Activated CD4-positive, alpha-beta T cell treated with anti-CD3 and anti-CD28 coated beads for 36 hours (primary cell): ENCODE measurements at places on chromosomes 5 and 9.

DNA sequence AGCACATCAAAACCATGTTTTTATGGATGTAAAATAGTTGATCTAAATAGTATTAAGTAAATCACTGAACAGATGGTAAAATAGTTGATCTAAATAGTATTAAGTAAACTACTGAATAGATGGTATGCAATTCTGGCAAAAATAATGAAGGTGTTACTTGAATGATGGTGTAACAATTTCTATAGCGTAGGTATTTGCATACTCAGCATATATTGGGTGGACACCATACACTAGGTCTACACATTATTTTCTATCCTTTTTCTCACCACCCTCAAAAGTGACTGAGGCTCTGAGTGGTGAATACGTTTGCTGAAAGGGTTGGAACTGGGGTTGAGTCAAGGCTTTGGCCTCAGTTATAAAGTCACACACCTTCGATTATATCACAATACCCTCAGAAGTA lies 81.3 kb downstream of the ATP10B start:
- DNase-seq, result no peak

DNA sequence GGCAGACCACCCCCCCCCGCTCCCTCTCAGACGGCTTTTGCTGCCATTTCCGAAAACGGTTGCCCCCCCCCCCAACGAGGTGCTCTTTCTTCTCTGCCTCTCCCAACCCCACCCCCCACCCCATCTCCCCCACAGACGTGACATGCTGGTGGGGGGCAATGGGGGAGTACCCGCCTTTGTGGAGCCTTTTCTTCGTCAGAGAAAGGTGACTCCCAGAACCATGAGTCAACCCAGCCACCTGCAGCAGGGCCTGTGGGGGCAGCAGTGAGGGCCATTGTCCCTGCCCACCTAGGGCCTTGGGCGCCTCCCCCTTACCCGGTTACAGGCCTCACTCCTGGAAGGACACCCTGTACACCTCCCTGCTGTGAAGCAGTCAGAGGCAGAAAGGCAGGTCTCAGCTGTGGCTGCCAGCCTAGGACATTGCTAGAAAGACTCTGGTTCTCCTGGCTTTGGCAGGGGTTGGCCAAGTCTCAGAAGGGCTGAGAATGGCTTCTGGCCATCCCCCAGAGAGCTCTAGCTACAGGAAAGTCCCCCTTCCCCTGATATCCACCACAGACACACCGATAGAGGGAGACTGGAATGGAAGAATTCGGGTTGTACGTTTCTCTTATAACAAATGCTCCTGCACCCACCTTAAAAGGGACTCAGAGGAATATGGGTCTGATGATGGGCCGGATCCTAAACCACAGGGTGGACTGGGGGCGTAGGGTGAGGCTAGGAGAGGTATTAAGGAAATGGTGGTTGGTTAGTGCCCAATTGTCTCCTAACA lies 2.2 kb downstream of the DNAJB5 start:
- DNase-seq, result peak; percentile 70

- no peak for DNase-seq
Measured at GRCh38 chr9:134369416-134370212, 43.4 kb downstream of the RXRA start.

GRCh38 chr5:78534148-78534904 lies 114.2 kb downstream of the LHFPL2 start:
- no peak for DNase-seq

DNA sequence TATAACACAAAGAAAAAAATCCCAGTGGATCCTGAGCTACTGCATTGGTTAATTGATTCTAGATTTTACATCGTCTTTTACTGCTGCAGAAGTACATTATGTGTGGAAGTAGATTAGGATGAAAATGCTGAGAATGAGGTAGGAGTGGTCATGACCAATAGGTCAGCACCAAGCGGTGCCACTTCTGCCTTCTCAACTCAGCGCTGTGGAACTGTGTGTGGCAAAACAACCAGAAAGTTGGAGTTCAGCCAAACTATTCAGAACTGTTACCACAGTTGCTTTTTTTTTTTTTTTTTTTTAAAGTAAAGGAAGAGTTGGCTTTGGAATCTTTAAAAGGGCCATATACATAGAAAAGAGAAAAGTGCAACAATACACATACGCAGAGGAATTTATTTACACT lies 24.2 kb downstream of the POU5F2 start:
- no peak for DNase-seq

DNA sequence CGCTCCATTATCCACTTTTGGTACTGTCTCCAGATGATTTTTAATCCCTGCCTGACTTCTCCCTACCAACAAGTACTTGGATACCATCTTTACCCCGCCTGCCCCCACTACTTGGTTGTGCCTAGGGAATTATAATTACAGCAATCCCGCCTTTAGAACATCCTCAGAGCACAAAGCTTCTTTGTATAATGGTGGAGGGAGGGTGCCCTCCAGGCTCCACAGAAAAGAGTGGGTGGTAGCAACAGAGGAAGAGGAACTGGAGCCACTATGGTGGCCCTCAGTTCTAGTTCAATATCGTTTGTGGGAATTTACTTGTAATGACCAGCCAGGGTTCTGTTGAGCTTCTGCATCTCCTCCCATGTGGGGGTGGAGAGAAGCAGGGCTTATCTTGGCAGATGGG lies 79.0 kb upstream of the RNF38 start:
- DNase-seq, result no peak

DNA sequence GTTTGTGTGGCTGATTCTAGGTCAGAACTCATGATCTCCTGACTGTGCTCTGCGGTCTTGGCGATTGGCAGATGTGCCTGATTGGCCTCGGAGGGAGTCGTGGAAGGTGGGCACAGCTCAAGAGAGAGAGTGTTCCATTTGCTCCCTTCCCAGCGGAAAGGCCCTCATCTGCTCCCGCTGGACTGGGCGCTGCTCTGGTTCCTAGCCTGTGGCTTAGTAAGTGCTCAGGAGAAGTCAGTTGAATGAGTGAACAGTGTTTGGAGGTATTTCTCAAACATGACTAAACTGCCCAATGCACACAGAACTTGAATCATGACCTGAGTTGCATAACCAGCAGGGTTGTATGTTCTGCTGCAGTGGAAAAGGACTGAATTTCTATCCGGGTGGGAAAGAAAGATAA lies 120.2 kb upstream of the PITX1 start:
- no peak for DNase-seq

DNA sequence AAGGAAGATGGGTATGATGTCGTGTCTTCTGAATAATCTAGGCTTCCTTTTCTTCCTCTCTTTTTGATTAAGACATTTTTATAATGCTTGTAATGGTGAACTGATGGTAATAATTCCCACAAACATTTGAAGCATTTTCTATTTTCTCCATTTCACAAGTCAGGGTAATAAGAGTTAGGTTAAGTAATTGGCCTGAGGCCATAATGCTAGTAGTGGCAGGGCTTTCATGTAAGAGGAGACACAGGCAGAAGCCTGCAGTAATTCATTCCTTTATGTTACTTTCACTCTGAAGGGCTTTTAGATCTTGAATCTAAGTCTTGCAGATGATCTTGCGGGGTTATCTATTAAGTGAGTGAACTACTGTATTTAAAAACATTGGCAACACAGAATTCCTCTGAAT lies 374.9 kb downstream of the MAT2B start:
- no peak for DNase-seq

- DNase-seq, result no peak
Measured at GRCh38 chr5:56849671-56850070, 34.3 kb downstream of the MAP3K1 start.

- DNase-seq, result no peak
Measured at GRCh38 chr9:13431222-13431536, 151.7 kb upstream of the MPDZ start.

DNA sequence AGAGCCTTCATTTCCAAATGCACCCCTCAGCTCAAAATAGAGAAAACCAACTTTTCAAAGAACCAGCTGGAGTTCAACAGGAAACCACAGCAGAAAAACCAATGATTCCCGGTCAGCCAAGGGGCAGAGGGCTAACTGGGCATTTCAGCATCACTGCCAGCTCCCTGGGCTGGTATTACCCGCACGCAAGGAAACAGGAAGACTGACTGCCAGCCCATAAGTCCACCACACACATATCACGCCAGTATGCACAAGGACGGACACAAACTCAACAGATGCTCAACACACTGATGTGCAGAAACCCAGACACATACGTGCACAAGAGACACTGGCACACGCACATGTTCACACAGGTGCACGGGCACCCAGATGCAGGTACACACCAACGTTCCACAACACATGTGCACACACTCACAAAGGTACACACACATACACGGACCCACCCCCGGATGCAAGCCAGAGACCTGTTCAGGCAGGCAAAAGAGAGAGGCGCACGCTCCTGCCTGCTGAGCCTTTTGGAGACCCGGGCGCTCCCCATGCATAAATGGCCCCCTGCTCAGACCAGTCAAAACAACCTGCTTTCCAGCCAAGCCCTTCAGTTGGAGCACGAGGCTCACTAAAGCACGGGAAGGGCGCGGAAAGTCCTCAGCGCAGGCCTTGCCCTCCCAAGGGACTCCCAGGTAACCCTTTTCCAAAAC lies 2.1 kb downstream of the ADAMTS2 start:
- DNase-seq, result peak; percentile 7

DNA sequence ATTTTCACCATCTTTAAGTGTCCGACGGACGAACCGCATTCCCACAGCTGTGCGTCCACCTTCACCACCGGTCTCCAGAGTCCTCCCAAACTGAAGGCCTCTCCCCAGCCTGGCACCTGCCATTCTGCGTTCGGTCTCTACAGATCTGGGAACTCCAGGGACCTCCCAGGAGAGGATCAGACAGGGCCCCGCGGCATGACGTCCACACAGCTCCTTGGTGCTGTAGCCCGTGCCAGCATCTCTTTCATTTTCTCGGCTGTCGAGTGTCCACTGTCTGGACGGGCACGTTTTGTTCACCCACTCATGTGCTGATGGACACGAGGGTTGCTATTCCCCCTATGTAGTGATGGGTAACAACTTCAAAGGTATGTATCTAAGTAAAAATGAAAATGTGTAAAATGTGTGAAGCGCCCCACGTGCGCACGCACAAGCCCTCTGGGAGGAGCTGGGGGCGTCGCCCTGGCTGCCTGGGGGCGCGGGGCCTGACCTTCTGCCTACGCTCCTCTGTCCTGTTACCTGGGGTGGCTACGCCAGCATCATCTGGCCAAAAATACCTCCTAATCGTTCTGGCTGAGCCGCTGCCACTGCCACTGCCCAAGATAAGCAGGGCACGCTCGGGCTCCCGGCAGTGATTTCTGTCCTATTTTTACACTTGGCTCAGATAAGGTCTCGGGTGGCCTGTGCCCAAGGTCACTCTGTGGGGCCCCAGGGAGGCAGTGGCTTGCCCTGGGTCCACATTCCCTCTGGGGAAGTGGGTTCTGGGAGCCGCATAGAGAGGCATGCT lies 10.8 kb upstream of the SLC12A7 start:
- no peak for DNase-seq

DNA sequence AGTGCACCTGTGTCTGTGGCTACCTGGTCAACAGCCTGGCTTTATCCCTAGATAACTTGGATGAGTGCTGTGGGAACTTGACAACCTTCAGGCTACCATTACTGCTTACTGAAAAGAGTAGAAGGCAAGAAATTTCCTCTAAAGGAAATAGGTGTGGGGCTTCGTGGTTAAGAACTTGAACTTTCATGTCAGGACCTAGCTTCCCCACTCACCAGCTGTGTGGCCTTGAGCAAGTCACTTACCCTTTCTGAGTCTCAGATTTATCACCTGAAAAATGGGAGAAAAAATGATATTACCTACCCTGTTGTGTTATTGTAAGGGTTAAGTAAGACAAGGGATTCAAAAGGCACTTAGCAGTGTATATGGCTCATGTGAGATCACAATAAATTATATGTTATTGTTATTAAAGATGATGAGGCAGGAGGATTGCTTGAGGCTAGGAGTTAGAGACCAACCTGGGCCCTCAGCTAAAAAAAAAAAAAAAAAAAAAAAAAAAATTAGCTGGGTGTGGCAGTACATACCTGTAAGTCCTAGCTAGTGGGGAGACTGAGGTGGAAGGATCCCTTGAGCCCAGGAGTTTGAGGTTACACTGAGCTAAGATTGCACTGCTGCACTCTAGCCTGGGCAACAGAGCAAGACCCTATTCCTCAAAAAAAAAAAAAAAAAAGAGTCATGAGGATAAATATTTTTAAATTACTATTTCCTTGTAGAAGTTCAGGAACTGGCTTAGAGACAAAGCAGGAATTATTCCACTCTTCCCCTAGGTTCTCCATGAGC lies 97.0 kb upstream of the SPRY4 start:
- DNase-seq, result no peak

DNA sequence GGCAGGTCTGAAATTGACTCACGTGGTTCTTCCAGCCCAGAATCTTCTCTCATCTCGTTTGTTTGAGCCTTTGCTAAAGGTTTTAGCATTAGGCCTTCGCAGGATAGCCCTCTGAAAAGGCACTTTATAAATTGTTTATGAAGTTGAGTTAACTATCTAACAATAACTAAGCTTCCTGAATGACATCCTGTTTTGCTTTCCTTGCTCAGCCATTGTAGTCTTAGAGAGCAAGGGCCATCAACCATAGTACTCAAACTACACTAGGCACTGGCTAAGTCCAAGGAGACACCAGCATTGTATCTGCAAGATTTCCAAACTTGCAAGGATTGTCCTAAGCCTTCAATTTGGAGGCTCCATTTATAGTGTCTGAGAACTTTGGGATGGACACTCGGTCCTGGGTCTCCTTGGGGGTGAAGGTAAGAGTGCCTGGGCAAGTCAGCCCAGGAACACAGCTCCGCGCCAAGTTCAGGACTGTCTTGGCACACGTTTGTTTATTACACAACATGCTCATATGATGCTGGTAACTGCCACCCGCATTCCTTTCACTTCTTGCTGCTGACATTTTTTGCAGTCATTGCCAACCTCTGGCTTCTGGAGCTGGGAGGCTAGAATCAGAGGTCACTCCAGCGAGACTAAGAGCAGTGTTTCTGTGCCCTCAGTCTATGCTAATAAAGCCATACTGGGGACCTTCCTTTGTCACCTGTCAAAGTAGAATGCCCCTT lies 151.1 kb downstream of the ESM1 start:
- no peak for DNase-seq

DNA sequence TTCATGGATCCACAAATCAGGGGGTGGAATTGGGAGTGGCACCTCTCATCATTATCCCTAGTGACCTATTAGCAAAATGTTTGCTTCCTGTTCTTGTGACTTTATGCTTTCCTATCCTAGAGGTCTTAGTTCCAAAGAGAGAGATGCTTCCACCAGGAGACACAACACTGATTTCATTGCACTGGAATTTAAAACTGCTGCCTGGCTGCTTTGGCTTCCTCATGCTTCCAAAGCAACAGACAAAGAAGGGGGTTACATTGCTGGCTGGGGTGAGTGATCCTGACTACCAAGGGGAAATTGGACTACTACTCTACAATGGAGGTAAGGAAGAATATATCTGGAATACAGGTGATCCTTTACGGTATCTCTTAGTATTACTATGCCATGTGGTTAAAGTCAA lies 69.2 kb upstream of the SH3GL2 start:
- DNase-seq, result no peak

- no peak for DNase-seq
Measured at GRCh38 chr5:61919920-61920319, 386.1 kb upstream of the KIF2A start.

- no peak for DNase-seq
Measured at GRCh38 chr5:171841984-171842776, 56.6 kb downstream of the SMIM23 start.

- DNase-seq, result no peak
Measured at GRCh38 chr5:146199176-146199815, 4.1 kb upstream of the RBM27 start.

GRCh38 chr9:70816316-70816715 lies 305.1 kb downstream of the TRPM3 start:
- no peak for DNase-seq

- DNase-seq, result no peak
Measured at GRCh38 chr5:65555287-65555686, 7.7 kb downstream of the CENPK start.

- DNase-seq, result no peak
Measured at GRCh38 chr9:109904666-109905065, 124.7 kb downstream of the PALM2AKAP2 start.
